Right lobe of liver (tissue), 6 donors: ENCODE measurements at places on chromosomes 12 and 14. TPM values are rescaled to one million over a fixed set of nuclear protein-coding genes. Genes with fewer than 3 reads are reported as not detected.

Gene FOXN4
- not detected for total RNA-seq

Gene EIF2B2
- total RNA-seq, result 20.4 TPM

Gene DCN
- 235 TPM for total RNA-seq

Gene KIF26A
- 0.88 TPM for total RNA-seq

Gene PMCH
- not detected for total RNA-seq

Gene LMNTD1
- not detected for total RNA-seq

DNA sequence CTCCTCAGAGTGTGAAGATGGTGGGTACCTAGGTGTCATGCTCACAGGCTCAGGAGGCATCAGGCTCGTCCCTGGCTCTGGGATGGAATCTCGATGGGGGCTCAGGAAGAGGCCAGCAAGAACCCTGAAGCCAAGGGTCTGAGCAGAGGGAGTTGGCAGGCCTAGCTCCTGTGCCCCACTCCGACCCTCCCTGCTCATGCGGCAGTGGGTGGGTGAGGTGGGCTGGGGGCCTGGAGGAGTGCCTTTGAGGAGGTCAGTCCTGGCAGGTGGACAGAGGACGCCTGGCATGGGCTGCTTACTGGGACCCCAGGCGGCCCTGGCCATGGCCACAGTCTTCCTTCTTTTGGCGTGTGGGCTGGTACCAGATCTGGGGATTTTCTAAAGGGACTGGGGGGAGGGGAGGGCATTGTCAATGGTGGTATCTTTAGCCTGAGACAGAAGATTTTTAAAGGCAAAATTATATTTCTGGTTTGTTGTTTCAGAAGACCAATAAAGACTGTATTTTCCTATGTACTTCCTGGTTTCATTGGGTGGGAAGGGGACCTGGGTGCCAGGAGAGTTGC, 16.0 kb downstream of the LRTM2 start:
- peak; percentile 39 for DNase-seq

DNA sequence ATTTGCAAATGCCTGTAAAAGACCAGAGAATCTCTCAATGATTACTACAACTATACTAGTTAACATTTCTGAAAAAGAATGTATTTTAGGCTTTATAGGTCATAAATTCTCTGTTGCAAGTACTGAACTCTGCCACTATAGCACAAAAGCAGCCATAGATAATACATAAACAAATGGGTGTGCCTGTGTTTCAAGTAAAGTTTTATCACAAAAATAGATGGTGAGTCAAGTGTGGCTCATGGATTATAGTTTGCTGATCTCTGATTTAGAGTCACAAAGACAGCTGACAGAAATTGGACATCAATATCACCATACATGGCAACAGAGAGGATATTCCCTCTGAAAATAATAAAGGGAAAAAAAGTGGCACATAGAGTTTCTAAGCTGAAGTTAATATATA, 68.1 kb downstream of the FSCB start:
- DNase-seq, result no peak

DNA sequence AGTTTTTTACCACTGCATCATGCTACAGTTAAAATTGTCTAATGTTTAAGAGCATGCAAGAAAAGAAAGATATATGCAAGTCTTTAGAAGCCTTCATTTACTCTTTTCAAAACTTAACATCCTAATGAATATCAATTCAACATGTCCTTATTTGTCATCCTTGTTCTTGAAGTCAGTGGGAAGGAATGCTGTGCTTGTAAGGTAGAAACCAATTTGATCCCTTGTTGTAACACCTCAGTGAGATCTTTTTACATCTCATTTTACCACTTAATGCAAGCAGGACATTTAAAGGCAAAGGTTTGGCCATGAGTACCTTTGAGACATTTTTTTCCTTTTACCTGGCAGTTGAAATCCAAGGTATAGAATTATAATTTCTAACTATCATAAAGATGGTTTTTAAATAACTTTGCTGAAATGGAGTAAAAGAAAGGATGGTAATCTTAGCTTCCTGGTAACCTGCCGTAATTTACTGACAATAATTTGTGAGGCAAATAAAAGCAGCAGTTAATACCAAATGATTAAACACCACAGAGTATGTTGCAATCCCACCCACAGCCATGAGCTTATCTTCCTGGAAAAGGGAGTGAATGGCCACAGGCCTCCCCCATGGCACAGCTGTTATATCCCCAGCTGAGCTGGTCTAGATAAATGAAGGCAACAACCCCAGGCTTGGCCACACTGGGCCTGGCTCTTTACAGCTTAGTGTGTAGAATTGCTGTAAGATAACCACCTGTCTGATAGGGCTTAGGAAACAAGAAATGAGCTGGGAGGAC, 33.2 kb upstream of the STRN3 start:
- no peak for DNase-seq

GRCh38 chr14:92446771-92447170, 66.8 kb upstream of the RIN3 start:
- no peak for DNase-seq

DNA sequence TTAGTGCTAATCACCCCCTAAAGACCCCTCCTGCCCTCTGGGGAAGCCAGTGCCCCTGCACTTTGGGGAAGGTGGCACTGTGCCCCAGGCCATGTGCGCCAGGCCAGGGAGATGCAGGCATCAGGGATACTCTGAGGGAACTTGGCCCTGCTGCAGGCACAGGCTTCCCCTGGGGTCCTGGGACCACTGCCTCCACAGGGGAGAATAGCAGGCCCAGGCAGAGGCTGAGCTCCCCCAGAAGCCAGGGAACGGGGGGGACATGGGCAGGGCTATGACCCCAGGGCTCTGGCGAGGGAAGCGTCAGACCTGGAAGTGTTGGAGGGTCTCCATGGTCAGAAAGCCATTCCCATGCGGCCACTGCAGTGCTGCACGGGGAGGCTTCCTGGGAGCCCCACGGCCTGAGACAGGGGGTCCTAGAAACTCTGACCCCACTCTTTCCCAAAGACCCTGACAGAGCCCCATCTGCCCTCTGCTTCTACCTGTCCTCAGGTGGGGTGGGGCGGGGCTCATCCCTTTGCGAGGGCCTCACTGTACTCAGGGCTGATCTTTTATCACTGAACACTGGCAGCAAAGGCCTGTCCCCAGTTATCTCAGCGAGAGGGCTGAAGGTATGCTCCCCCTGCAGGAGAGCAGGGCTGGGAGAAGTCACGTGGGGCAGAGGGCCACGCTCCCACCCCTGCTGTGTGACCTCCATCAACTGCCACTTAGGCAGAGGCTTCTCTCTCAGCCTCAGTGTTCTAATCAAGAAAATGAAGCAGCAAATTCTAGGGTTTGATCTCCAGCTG, 160.0 kb downstream of the CALM1 start:
- no peak for DNase-seq

DNA sequence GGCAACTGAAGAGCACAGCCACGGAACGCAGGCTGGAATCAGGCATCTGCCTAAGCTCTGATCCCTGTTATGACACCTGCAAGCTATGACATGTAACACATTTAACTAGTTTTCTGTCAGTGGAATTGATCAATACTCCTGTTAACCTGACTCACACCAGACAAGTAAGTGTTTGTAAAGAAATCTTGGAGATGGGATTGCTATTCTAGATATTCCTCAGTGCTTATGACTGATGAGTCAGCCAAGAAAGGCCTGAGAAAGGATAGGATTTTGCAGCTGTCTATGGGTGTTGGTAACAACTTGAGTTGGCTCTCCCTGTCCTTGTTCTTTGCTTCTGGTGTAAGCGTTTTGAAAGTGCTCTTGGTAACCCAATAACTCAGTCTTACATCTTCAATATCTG, 110.5 kb downstream of the GPR135 start:
- DNase-seq, result no peak

DNA sequence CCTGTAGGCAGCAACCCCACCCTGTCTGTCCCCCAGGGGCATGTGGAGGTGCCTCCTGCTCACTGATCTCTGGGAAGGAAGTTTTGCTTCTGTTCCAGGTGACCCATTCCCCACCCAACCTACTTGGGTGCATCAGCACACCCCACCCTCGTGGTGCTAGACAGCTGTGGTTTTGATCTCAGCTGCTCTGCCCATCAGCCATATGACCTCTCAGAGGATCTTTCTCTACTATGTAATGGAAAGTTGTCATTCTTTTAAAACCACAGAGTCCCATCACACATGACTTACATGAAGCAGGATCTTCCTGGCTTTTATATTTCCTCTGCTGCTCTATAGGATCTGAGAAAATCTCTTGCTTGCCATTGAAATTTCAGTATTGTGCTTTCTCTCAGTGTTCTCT, 13.5 kb upstream of the KRT82 start:
- no peak for DNase-seq

DNA sequence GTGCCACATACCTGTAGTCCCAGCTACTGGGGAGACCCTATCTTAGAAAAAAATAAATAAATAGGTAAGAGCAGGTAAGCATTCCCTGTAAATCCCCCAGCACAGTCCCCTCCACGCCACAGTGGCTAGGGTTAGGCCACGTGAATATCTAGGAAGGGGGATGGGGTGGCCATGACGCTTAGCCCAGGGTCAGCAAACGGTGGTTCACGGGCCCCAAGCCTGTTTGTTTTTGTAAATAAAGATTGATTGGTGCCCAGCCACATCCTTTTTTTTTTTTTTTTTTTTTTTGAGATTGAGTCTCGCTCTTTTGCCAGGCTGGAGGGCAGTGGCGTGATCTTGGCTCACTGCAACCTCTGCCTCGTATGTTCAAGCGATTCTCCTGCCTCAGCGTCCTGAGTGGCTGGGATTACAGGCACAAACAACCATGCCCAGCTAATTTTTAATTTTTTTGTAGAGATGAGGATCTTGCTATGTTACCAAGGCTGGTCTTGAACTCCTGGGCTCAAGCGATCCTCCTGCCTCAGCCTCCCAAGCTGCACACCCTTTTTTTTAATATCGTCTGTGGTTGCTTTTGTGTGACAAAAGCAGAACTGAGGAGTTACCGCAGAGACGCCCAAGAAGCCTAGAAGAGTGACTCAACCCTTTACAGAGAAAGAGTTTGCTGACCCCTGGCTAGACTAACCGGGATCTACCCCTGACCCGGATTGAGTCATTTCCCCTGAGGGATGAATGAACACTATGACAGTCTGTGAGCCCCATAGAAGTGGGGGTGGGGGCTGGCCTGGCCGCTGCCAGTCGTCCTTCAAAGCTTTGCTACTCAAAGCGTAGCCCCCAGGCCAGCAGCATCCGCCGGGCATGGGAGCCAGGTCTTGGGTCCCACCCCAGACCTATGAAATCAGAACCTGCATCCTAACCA, 113.7 kb upstream of the NCOR2 start:
- DNase-seq, result peak; percentile 85

DNA sequence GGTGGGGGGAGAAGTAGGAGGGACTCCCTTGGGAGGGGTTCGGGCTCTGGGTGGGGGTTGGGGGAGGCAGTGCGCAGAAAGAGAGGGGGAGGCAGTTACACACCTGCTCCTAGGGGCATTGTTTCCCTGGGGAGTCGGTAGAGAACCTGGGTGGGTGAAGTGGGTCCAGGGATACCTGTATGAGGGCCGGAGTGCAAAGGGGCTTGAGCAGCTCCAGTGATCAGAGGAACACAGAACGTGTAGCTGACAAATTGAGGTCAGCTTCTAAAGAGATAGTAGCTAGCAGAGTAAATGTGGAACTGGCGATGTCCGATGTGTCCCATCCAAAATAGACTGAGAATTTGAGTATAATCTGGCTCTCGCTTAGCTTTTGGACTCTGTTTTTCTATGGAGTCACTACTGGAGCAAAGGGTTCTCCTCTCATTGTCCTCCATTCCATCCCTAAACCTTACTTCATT, 502 bp downstream of the SMARCD1 start:
- no peak for DNase-seq

DNA sequence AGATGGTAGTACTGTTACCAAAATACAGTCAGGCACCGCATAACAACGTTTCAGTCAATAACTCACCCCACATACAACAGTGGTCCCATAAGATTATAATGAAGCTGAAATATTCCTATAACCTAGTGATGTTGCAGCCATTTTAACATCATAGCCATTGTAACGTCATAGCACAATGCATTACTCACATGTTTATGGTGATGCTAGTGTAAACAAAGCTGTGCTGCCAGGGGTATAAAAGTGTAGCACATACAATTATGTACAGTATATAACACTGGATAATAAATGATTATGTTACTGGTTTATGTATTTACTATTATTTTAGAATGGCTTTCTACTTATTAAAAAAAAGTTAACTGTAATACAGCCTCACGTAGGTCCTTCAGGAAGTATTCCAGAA, 37.0 kb downstream of the GPR137C start:
- DNase-seq, result no peak

DNA sequence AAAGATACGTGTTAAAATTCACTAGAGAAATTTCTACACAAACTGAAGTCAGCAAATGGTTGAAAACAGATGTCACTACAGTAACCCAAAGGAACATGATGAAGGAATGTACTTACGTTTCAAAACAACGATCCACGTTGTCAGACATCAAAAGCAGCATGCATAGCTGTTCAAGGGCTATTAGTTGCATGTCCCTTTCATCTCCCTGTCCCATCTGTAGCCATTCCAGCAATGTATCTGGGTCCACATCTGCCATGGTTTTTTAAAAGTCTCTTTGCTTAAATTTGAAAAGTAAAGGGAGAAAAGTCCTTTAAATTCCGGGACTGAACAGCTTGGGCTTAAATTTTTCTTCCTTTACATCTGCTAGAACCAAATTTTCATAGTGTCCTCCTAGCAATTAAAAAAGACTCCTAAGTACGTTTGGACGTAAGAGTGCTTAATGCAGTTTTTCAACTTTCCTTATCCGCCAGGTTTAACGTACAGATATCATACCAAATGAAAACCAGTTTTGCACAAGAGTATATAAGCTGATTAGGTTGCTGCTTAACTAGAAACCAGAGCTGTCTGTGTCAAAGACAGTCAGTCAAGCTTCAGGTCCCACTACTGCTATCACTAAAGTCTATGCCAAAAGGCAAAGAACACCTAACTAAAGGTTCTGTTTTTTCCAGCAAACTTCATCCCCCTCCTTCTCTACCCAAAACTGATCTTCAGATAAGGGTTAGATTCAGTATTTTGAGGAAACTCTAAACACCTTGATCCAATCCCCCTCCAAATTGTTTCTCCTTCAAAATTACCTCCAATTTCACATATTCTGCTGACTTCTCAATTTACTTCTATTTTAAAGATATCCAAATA, 1.7 kb downstream of the HECTD1 start:
- DNase-seq, result no peak

DNA sequence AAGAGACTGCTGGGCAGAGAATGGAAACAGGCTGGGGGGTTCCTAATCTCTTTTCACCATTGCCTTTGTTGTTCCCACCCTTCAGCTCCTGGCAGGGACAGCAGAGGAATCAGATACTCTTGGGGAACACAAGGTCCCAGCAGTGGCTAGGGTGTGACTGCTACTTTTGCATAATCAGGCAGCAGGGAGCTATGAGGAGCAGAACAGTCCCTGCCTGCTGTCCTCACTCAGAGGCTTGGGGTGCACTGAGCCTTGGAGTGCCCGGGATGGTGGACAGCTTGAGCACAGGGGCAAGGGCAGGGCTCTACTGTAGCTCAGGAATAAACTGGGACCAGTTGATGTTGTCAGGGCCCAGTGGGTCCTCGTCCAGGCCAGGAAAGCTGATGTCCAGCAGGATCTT, 1.5 kb upstream of the TEX52 start:
- DNase-seq, result no peak

DNA sequence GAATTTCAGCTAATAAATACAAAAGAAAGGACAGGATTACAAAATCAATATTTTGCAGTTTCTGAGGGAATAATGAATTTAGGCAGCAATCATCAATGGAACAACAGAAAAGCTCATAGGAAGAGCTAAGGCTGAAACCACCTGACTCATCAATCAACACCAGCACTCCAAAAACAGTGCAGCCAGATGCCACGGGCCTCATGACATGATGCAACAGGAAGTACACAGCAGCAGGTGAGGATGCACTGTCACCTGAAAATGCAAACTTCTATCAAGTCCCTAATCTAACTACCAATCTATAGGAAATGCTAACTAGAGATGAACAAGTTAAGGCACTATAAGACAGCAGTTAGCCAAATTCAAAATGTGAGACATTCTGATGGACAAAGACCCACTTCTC, 21.7 kb downstream of the GNS start:
- no peak for DNase-seq

- DNase-seq, result no peak
These were observed 123.6 kb upstream of the TSPAN8 start for GRCh38 chr12:71281425-71281824.
